HEK293T (cell line): ENCODE measurements at places on chromosomes 5 and 9.

GRCh38 chr9:116646661-116647514, 40.2 kb upstream of the TRIM32 start:
- DNase-seq, result peak; percentile 18

DNA sequence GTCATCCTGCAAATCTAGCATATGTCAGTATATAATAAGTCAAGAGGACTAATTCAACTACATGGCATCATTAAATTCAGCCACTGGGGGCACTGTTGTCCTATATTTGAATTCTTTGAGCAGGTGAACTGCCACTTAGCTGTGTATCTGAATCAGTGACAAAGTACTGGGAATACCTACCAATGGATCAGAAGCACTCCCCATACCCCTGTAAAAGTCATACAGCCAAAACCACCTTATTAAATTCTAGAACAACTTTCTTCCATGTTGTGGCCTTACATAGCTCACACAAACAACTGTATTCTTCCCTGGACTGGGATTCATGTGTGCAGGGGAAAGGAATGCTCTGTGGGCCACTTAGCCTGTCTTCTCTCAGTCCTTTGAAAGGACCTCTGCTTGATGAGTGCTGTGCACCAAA, 57.4 kb upstream of the PLPP6 start:
- DNase-seq, result peak; percentile 30

GRCh38 chr5:171882118-171882517, 96.5 kb downstream of the SMIM23 start:
- DNase-seq, result no peak

DNA sequence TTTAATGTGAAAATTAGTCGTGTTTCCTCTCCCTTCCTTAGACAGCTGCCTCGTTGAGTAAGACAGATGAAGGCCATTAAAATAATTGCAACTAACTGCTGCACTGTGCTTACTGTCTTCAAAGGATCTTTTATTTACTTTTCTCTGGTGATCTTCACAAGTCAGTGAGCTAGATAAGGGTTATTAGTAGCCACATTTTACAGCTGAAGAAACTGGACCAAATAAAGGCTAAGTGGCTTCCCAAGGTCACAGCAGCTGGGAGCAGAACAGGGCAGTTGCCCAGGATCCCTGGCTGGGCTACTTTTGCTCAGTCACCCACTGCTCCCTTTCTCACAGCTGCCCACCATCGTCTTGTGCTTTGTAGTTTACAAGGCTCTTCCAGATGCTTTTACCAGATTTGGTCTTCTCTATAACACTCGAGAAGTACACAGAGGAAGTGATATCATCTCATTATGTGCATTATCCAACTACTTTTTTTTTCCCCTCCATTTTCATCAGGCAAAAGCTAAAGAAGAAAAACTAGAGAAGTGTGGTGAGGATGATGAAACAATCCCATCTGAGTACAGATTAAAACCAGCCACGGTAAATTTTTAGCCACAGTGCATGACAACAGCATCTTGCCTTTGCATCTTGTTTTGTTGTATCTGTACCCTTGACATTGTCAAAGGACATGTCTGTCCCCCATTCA, 61.8 kb downstream of the ERAP1 start:
- peak; percentile 30 for DNase-seq

DNA sequence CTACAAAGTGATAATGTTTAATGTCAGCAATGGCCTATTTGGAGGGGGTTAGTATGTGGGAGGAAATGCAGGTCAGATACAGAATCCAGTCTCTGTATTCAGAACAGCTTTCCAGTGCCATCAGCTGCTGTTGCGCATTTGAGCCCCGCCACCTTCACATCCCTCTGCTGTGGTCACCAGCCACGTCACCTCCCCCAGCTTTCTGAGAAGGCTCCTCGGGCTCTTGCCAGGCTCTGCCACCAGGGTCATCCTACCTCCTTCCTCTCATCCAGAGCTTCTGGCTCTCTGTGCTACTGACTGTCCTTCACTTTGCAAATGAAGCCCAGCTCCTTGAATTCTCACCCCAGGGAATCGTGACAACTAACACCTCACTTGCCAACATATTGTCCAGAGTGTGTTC, 138.8 kb downstream of the PIK3R1 start:
- no peak for DNase-seq

DNA sequence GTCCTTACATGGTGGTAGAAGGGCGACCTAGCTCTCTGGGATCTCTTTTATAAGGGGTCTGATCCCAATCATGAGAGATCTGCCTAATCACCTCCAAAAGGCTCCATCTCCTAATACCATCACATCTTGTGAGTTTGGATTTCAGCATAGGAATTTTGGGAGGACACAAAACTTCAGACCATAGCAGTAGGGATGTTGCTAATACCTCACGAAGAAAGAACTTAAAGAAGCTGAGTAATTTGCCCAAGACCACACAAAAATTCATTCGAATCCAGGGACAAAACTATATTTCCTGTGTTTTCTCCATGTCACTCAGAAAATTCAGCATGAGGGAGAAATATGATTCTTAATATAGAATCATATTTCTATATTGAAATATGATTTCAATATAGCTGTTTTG, 32.7 kb downstream of the MTAP start:
- DNase-seq, result no peak

- no peak for DNase-seq
Observed at GRCh38 chr5:119486-120097, 27.6 kb downstream of the PLEKHG4B start.

- no peak for DNase-seq
Observed at GRCh38 chr5:163409384-163409783, 28.0 kb upstream of the CCNG1 start.

- peak; percentile 89 for DNase-seq
Observed at GRCh38 chr9:136545965-136546696, at the start of gene NOTCH1. TSS of gene NOTCH1 (minus strand) at chr9:136546048. CDS start at chr9:136545786, 262 bp downstream.

- DNase-seq, result no peak
Observed at GRCh38 chr5:137658324-137658723, 77.6 kb downstream of the KLHL3 start.

GRCh38 chr9:91029650-91030361, 228.2 kb downstream of the SYK start:
- DNase-seq, result peak; percentile 3

DNA sequence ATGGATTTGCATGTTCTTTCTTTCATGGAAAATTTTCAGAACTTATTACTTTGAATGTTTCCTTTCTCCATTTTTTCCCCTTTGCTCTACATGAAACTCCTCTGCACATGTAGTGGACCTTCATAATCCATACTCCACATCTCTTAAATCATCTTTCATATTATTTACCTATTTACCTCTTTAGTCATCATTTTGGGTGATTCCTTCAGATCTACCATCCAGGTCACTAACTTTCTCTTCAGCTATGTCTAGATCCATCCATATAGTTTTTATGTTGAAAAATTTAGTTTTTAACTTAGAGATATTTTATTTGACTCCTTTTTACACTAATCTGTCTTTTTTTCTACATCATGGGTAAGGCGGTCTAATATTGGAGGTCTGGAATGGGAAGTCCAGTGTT, 586.6 kb downstream of the NR2F1-AS1 start:
- DNase-seq, result no peak

DNA sequence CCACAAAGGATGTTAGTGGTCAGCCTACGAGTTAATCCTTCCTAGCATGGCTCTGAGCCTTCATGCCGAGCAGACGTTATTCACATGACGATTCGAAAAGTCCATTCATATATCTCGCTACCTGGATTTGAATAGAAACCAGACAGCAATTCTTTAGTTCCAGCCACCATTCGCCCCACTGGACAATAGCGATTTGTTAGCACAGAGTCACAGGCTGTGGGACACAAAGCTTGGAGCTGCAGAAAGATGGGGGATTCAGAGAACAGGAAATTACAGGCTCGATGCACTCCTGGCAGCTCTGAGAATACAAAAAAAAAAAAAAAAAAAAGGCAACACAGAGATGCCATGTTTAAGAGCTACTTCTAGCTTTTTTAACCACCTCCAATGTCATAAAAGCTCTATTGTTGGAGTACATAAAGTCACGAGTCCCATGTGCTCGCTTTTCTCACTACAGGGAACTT, 110.7 kb downstream of the NR6A1 start:
- DNase-seq, result peak; percentile 12

DNA sequence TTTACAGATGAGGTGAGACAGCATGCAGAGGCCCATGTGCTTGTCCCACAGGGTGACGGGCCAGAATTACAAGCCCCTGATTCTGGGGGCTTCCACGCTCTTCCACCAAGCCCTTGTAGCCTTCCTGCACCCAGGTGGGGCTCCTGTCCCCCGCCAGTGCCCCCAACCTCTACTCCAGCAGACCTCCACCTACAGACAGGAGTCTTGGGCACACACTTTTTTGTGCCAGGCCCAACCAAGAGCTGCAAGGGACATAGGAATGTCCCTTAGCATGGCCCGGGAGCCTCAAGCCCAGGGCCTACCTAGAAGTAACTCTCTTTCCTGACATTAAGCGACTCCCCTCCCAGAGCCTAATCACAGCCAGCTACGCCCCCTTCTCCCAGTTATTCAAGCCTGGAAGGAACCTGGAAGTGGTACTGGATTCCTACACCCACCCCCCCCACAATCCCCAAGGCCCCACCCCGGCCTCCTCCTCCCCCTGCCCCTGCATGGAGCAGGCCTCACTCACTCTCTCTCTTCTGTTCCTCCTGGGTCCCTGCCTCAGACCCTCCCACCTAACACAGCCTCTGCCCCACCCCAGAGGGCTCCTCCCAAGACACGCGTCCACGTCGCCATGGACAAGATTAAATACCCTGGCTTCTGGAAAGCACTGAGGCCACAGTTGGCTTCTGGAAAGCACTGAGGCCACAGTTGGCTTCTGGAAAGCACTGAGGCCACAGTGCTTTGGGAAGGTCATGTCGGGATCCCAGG, 30.5 kb downstream of the ADAMTS2 start:
- no peak for DNase-seq

DNA sequence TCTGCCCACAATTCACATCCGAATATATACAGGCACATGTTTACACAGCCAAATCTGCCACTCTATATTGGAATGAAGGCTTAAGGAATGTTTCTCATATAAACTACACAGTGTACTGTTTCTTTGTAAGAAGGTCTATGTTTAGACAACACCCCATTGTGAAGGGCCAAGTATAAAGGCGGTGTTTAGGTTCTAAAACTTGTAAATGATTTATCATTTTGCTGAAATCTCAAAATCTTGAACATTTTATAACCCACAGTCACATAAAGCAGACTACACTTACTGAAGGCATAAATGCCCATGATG, 94.0 kb downstream of the ZNF608 start:
- DNase-seq, result no peak

DNA sequence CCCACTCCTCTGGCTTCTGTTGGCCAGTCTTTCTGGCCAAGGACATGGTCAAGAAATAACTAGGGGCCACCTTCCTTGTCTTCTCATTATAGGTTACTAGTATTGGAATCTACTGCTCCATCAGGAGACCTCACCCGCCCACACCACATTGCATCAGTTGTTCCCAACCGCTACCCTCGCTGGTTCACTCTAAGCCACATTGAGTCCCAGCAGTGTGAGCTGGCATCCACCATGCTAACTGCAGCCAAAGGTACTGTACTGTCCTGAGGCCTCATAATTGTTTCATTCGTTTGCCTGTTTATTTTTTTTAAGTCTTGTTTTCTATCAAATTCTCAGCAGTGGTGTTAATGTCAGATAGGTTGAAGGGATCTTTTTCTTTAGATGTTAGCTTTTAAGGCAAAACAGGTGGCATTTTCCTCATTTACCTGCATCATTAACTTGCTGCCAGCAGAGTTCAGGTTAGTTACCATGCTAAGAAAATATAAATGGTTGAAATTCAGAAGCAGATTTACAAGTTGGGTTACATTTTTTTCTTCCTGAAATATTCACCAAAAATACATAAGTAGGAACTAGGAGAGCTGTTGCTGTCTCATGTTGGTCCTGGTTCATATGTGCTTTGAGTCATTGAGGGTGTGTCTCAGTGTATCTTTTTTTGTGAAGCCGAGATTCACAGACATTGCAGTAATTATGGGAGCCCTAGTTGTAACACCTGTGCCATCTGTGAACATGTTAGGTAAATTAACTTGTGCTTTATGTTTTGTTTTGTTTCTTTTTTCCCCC, 206.9 kb downstream of the ZSWIM6 start:
- DNase-seq, result no peak

DNA sequence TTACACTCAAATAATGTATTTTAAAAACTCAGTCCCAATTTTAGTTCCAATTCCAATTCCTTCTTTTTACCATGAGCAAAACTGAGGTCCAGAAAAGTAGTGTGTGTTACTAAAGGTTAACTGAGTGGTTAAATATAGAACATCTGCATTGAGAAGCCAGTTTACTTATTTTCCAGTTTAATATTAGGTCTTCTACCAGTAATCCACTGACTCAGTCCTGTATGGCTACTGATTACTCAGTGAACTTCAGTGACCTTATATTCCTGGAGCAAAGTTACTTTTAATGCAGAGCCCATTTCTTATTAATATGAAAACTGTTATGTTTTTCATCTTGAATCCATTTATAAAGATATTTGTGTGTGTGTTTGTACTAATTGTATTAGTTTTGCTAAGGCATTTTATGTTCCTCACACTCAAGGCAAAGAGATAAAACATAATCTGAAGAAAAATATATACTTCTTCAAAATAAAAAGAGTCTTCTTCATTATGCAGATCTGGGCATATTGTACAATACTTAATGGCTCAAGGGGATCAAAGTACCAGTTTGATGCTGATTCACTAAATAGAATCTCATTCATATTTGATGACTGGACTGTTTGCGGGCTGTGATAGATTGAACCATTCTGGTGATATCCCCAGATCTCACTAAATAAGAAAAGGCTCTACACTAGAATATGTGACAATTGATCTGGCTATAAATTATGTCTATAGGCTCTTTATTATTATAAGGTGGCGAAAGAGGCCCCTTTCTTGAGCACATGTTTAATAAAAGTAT, 60.8 kb downstream of the DMXL1 start:
- DNase-seq, result no peak

- DNase-seq, result no peak
Observed at GRCh38 chr9:123483191-123483803, 127.3 kb downstream of the CRB2 start.

DNA sequence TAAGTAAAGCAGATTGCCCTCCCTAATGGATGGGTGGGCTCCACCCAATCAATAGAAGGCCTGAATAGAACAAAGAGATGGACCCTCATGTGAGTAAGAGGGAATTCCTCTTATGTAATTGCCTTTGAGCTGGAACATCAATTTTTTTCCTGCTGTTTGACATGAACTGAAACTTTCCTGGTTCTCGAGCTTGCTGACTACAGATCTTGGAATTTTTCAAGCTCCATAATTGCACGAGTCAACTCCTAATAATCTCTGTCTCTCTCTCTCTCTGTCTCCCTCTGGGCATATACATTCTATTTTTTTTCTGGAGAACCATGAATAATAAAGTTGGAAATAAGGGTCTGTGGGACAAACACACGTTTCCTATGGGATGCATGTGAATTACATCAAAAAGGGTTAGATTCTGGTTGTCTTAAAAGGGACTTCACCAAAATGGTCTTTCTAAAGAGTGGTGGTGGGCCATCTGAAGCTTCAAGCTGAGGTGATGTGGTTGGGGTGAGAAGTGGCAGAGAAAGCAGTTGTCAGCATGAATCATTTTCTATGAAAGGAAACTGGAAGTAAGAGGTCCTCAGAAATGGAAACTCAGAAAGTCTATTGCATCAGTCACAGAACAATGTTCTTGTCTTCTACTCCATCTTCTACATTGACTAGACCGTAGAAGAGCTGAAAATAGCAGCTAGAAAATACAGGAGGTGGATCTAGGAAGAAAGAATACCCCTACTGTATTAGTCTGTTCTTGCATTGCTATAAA, 47.0 kb upstream of the HOMER1 start:
- no peak for DNase-seq

- no peak for DNase-seq
Observed at GRCh38 chr5:25744908-25745307, 1100.1 kb upstream of the CDH10 start.
